Aorta (tissue), 5 donors: ENCODE measurements at places on chromosomes 1 and 21.

GRCh38 chr21:37072274-37072987 lies 440 bp downstream of the PIGP start:
- no peak for DNase-seq

- DNase-seq: no peak
Observed at GRCh38 chr1:115088115-115088778, 1.1 kb downstream of the TSPAN2 start.

GRCh38 chr1:59669752-59670312 lies 144.9 kb upstream of the HOOK1 start:
- peak; percentile 80 for DNase-seq

GRCh38 chr1:154208677-154209388 lies 2.7 kb upstream of the CFAP141 start:
- DNase-seq: peak; percentile 24

- no peak for DNase-seq
Observed at GRCh38 chr1:231799363-231799986, 172.9 kb downstream of the DISC1 start.

- no peak for DNase-seq
Observed at GRCh38 chr1:55399346-55399745, 184.2 kb upstream of the USP24 start.

DNA sequence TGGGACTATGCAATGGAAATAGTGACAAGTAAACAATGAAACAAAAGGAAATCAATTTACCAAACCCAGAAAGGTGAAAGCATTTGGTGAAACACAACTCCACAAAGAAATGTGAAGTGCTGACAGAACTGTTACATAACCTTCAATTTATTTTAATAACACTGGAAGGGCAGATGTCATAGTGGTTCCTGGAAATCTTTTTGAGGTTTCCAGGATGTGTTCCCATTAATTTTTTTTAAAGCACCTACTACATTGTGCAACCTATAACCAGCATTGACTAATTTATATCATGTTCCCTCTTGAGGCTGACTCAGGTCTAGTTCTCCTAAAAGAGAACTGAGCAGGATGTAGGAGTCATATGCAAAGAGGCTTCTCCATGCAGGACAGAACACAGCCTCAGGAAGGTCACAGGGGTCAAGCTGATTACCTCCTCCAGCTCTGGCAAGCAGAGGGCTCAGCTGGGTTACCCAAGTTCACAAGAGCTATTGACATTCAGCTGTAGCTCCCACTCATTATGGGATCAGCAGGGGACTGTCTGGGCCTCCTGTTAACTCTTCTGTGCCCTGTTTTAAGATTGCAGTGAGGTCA lies 157.1 kb upstream of the NRIP1 start:
- DNase-seq: peak; percentile 46

- no peak for DNase-seq
Observed at GRCh38 chr1:245700631-245701030, 545.8 kb downstream of the KIF26B start.

DNA sequence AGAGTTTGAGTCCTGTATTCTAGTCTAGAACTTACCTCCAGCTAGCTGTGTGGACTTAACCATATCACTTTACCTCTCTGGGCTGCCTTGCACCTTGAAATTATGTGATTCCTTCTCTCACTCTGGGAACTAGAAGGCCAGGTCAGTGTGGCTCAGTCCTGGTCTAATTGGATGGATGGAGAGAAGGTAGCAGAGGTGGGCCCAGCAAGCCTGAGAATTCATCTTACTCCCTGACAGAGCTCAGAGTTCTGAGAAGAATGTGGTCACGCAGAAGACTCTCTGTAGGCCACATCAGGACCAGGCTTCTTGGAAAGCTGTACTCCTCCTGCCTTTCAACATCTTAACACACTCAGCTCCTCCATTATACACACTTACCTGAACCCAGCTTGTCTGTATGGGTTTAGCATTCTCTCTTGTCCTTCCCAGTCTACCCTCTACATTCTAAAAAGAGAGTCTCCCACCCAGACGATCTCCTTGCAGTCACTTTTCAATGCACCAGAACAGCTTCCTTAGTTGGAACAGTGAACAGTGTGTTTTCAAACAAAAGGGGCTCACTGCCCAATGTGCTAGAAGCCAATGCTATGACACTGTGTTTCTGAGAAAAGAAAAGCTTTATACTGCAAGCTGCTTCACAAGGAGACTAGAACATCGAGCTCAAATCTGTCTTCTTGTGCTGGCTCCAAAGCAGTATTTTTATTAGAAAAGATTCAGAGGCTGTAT lies 60.5 kb downstream of the CAPN9 start:
- DNase-seq: no peak

- DNase-seq: no peak
Observed at GRCh38 chr21:14613486-14614224, 67.5 kb upstream of the SAMSN1 start.

DNA sequence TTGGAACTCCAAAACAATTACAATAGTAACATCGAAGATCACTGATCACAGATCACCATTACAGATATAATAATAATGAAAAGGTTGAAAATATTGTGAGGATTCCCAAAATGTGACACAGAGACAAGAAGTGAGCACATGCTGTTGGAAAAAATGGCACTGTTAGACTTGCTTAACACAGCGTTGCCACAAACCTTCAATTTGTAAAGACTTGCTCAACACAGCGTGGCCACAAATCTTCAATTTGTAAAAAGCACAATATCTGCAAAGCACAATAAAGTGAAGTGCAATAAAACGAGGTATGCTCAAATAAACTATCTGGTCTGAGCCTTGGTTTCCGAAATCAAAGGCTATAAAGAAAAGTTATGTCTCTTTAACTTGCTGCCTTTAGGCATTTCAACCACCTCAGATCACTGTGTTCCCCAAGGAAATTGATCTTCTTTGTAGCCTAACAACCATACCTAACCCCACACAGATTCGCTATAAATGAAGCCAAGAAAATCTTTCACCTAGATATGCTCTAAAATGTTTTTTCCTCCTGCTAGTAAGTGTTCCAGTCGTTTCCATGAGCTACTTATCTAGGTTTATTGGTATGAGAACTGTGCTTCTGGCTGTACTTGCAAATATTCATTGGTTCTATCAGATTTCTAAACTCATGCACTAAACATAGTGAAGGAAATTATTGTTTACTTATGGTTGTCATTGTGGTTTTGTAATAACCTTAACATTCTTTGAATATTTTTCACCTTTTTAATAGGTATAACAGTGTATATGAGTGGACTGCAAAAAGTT lies 13.1 kb upstream of the LPGAT1 start:
- DNase-seq: no peak

GRCh38 chr1:975896-976683 lies 5.8 kb downstream of the PERM1 start:
- DNase-seq: peak; percentile 66
